ENCODE measurements at places on chromosomes 7 and 10.

- no peak for DNase-seq
Measured at GRCh38 chr10:106929291-106929895, 235.1 kb downstream of the SORCS1 start.

DNA sequence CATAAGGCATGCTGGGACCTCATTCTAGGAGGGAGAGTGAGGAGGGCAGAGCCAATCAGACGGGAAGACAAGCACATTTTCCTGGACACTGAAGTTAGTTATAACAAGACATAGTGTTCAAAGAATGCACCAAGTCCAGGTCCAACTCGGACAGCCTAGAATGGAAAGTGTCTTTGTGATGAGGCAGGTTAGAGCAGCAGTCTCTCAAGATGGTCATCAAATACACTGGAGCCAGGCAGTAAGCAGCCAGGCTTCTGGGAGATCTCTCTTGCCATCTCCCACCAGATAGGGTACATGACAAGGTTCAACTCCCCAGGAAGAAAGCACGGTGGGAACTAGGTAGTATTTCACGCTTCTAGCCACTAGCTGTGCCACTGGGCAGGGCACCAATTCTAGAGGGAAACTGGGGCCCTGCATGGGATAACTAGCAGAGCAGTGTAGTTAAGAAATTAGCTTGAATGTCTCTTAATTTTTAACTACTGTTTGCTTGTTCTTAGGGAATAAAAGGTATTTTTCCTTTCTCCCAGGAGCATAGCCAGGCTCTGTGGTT is 7.6 kb upstream of the GPAM start:
- peak; percentile 63 for DNase-seq

- no peak for DNase-seq
Measured at GRCh38 chr7:43546231-43546630, 36.7 kb upstream of the STK17A start.

GRCh38 chr7:75789361-75789924 is 17.4 kb upstream of the CCL26 start:
- no peak for DNase-seq

DNA sequence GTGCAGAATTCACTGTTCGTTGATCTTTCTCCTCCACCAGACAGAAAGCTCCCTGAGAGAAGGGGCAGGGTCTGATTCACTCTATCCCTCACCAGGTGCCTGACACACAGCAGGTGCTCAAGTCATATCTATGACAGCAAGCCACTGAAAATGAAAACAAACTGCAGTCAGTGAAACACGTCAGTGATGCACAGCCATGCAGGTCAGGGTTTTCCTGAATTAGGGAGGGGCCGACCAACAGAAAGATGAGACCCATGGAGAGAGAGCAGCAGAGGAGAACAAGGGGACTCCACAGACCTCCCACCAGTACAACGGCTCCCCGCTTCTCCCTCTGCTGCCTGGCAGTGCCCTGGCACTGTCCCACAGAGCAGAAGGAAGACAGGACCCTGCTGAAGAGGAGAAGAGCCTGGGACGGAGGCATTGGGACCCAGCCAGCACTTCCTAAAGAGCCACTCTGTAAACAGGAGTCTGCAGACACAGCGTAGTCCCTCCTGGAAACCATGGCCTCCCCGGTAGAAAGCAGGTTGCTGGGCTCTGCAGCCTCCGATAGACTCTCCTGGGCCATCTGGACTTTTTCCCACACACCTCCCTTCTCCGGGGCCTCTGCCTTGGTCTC is 50.3 kb downstream of the FAM53B start:
- DNase-seq = no peak

GRCh38 chr10:66996996-66997395 is 71.2 kb downstream of the LRRTM3 start:
- no peak for DNase-seq

GRCh38 chr10:52768001-52768532 is 4.5 kb downstream of the MBL2 start:
- DNase-seq = no peak

DNA sequence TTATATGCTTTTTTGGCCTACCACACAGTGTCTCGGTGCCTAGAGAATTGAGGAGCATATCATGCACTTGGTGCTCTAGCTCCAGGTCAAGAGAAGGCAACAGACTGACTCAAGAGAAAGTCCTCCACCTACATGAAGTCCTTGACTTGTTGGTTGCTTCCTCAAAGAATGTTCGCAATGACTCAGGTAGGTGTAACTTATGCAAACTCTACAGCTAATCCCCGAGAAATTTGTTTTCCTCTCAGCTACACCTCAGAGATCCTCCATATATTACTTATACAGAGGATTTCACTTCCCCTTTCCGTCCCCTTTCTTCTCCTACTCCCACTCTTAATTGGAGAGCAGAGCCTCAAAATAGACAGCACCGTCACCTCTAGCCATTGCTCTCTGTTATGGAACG is 1013.1 kb downstream of the KCNMA1 start:
- no peak for DNase-seq

DNA sequence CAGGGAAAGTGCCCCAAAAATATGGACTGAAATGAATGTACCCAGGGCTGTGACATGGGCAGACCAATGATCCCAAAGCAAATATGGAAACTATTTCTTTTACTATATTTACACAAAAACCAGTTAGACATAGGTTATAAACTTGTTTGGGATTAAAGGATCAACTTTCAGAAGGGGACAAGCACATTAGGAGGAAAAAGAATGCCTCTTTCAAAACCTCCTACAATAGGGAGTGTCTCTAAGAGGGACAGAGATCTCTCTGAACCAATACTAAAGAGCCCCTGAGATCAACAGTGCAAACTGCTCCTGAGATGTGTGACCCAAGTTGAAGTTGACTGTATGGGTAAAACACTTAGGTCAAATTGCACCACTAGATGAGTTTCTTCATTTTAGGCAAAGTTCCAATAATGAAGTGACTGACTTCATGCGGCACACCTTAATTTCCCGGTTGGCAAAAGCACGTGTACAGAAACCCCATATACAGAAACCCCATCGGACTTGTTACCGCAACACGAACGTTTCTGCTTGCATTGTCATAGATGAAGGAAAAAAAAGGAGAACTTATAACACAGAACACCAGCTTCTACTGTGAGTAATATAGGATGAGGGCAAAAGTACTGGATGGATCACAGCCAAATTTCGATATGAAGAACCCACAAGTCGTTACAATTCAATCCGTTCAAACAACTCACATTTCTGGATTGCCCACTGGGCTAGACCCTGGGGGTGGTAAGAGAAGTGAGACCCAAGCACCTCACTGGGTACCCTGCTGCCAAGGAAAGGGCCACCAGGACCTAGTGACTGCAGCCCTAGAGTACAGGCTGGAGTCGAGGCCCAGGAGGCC is 4.3 kb downstream of the SVIL start:
- peak; percentile 17 for DNase-seq

DNA sequence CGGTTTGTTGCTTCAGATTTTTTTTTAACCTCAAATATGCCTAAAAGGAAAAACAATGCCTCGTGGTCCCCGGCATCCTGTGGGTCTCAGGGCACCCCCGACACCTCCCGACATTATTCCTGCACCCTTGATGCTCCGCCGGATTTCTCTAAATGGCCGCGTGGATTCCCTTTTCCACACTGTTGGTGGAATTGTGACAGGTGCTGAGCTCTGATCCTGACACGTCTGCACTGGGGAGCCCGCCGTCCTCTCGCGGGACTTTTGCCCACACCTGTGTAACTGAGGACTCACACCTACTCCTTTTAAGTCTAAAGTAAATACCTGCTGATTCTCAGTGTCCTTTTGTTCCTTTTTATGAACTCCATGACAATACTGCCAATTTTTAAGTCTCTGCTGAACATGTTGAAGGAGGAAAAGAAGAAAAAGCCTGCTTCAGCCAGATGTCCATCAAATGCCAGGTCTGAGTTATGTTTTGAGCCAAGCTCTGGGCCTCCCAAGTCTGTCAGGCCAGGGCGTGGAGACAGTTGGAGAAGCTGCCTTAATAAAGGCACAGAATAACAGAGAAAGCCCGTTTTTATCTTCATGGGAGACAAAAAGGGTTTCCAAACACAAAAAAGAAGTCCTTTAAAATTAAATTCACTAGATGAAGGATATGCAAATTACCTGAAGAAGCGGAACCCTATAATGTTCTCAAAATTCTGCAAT is 568.2 kb downstream of the DNAJB6 start:
- no peak for DNase-seq

GRCh38 chr7:1554333-1555045 is 1.5 kb downstream of the TMEM184A start:
- DNase-seq = peak; percentile 66

DNA sequence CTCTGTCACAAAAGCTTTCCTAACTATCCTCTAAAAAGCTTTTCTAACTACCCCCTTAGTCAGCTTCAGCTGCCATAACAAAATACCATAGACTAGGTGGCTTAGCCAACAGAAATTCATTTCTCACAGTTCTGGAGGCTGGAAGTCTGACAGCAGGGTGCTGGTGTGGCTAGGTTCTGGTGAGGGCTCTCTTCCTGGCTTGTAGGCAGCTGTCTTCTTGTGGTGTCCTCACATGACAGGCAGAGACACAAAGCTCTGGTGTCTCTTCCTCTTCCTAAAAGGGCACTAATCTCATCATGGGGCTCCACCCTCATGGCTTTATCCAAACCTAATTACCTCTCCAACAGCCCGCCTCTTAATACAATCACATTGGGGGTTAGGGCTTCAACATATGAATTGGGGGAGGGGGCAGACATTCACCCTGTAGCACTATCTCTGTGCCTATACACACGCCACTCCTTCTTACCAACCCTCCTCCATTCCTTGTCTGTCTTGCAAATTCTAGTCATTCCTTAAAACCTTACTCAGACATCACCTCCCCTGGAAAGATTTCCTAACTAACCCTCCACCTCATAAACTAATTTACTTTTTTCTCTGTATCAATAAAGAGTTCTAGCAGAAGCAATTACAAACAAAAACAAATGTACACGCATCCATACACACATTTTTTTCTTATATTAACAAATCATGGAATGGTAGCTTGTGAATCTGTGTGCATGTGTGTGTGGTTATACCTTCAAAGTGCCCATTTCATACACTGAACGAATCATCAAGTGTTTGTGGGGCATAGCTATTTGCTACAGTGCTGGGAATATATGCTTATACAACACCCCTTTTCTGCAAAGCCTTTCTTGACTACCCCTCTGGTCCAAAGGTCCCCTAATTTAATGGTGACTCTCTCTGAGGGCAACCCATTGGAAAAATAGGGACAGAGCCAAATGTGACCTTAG is 26.4 kb downstream of the RHOBTB1 start:
- no peak for DNase-seq

DNA sequence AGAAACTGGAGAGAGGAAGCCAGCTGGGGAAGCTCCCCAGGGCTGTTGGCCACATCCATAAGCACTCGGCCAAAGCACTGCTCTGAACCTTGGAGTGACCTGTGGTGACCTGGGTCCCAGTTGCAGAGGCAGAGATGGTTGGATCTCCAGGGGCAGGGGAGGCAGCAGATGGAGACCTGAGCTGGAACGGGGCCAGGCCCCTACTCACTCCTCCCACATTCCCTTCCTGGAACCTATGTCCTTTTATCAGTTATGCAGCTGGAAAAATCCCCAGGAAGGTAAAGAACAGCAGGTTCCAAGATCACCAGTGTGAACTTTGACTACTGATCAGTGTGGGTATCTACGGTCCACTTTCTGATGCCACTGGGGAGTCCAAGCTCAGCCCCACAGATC is 9.6 kb upstream of the PNLIPRP2 start:
- peak; percentile 94 for DNase-seq

GRCh38 chr10:80173466-80173865 is 31.9 kb downstream of the ANXA11 start:
- no peak for DNase-seq

DNA sequence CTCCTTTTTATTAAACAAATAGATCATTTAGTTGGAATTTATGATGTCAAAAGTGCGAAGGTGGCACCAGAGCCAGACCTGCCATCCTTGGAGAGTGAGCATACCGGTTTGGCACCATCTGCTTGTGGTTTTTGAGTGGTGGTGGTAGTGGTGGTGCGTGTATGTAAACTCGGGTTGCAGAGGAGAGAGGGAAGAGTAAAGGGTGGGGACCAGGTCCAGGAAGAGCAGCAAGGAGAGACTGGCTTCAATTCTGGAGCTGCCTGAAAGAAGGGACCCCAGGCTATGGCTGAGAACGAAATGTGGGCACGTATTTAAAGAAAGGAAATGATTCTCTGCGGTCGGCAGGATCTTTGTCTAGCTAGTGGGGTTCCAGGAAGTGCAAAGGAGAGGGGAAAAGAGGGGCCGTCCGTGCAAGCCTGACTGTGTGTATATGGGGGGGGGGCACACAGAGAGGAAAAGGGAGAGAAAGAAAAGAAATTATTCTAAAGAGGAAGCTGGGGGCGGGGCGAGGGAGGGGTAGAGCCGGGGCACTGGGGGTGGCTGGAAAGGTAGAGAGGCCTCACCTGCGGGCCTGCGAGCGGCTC is 448 bp upstream of the GOLGA7B start:
- peak; percentile 54 for DNase-seq

- no peak for DNase-seq
Measured at GRCh38 chr10:118633786-118634185, 38.3 kb upstream of the PRLHR start.

DNA sequence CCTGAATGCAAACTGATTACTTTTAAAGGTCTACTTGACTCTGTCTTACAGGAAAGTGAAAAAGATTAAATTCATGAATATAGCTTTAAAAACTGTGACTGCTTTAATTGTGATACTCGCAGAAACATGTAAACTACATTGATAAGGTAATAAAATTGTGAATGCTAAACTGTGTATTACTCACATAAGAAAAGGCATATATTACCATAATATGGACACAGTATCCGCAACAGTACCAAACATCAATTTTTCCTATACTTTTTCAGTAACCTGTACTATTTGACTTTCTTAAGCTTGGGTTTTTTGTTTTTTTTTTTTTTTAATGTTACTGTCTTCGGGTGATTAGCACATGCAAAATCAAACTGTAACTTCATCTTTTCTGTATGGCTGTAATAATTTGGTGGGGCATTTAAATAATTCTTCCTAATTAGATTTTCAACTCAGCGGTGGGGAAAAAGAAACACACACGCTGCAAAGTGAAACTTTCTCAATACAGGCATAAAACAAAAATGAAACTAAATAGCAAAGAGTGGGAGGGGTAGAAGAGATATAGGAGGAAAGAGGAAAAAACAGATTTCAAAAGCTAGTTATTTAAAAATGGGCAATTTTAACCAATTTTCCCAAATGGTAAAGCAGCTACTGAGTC is 23.2 kb downstream of the NT5C3A start:
- DNase-seq = peak; percentile 59

- DNase-seq = no peak
Measured at GRCh38 chr10:122362621-122363020, 11.9 kb upstream of the PLEKHA1 start.

DNA sequence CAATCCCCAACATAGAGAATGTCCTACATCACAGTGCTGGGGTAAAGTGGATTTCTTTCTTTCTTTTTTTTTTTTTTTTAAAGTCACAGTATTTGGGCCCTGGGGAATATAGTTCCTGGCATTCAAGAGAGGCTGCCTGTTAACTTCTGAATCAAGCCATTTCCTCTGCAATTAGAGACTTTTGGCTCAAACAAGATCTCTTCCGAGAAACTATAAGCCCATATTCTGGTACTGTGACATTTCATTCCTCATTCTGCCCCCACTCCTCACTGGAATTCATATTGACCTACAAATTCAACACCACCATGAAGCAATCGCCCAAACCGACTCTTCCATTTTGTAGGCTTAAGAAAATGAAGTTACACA is 187.4 kb downstream of the PHTF2 start:
- DNase-seq = no peak
